ENCODE measurements at places on chromosomes 2 and 18.
A peak's percentile ranks its signal among the peaks of the same experiment; 100 is the strongest.

GRCh38 chr2:228853151-228853550 lies 417.9 kb downstream of the PID1 start:
- no peak for DNase-seq

DNA sequence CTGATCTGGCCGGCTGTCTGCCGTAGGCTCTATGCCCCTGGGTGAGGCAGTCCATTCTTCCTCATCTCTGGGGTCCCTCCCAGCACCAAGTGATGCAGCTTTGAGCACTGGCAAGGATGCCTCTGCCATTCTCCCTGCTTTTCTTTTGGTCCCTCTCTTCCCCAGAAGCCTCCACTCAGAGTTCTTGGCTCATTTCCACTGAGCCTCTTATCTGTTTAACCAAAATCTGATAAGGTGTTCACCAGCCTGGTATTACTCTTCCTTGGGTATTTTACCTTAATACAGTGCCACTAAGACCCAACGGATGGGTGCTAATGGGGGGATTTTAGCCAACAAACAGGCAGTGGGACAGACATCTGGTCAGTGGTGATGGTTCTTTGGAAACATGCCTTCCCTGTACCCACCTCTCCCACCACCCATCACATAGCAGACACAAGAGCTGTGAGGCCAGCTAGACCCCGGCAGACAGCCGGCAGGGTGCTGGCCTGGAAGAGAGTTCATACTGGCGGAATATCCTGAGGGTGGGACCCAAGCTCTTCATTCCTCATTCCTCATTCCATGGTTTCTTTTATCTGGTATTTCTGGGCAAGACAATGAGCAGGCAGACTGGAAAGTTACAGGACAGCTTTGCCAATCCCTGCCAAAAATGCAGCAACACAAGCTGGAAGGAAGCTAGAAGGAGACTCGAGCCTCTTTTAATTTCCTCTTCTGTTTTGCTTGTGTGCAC lies 34.6 kb downstream of the ZBTB7C start:
- no peak for DNase-seq

DNA sequence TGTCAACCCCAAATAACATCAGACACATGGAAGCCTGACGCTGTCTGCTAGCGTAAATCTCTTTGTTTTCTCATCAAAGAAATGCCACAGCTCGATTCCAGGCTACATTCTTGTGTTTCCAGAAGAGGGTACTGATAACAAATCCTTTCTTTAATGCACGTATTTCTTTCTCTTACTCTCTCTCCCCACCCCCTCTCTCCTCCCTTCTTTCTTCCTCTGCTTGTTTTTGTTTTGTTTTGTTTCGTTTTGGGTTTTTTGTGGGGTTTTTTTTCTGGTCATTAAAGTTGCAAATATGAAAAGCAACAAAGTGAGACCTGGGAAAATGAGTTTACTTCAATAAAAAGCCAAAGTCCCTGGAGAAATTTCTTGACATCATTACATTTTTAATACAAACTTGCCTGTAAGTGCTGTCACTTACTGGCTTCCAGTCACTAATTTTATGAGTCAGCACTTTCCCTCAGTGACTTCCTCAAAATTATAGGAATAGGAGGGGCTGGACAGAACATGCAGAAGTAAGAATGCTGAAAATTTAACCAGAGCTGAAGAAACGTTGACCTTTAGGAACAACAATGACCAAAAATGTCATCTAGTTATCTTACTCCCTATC lies 106.7 kb upstream of the NABP1 start:
- peak; percentile 65 for DNase-seq

DNA sequence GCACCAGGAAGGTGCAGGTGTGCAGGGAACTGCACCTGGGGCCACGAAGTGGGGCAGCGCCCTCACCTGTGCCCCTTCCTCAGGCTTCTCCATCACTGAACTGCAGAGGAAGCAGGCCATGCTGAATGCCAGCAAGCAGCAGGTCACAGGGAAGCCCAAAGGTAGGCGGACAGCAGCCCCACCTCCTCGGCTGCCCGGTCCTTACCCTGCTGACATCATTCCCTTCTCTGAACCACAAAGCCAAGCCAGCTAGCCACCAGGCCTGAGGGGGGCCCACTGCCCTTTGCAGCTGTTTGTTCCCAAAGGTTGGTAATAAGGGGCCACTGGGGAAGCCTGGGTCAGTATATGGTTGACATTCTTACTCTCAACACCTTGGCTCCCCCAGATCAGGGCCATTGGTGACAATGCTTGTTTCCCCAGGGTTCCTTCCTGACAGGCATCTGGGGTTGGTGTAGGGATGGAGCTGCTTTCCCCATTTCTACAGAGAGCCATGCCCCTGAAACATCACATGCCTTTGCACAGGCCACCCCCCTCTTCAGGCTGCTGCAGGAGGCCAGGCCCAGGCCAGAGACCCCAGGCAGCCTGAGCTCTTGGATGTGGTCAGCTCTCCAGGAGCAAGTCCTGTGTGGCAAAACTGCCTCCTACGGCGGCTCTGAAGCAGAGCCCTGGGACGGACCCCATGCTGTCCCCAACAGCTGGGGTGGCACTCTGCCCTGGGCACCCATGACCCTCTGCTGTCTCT lies 47.8 kb downstream of the FAM168B start:
- DNase-seq, result no peak

GRCh38 chr2:43155851-43156411 lies 70.5 kb downstream of the ZFP36L2 start:
- DNase-seq, result no peak

- no peak for DNase-seq
Observed at GRCh38 chr2:147165697-147166382, 679.0 kb upstream of the ACVR2A start.

DNA sequence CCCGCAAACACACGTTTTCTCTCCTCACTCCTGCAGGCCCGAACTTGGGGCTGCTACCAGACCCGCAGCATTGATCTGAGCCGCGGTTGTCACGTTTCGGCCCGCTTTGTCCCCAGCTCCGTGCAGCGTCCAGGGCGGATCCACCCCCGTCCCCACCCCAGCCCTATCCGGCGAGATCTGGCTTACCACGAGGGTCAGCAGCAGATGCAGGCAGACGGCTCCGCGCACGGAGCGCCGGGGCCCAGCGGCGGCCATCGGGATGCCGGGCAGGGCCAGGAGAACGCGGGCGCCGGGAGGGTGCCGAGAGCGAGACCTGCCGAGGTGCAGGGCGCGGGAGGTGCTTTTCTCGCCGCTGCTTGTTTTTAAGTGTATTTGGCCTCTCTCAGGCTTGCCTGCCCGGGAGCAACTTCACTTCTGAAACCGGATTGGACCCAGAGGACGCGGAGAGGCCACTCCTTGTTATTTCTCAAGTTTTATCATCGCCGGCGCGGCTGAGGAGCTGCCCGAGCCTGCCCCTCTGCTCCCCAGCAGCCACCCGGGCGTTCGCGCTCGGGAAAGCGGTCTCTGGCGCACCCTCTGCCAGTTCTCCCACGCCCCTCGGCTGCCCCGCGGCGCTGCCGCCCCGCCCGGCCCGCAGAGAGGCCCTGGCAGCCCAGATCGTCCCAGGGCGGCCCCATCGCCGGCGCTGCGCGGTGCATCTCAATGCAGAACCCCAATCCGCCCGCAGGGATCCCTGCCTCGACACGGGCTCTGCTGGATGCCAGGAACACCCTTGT lies at the start of gene DSC3:
Gene DSC3, minus strand, starts transcription at position 337 of the 776 bp plus-strand sequence. Its CDS starts 82 bp downstream, at position 255.
- DNase-seq, result peak; percentile 19

GRCh38 chr2:231597014-231597611 lies 4.4 kb downstream of the TEX44 start:
- DNase-seq, result no peak

- DNase-seq, result no peak
Observed at GRCh38 chr2:161947406-161947805, 126.6 kb downstream of the DPP4 start.

DNA sequence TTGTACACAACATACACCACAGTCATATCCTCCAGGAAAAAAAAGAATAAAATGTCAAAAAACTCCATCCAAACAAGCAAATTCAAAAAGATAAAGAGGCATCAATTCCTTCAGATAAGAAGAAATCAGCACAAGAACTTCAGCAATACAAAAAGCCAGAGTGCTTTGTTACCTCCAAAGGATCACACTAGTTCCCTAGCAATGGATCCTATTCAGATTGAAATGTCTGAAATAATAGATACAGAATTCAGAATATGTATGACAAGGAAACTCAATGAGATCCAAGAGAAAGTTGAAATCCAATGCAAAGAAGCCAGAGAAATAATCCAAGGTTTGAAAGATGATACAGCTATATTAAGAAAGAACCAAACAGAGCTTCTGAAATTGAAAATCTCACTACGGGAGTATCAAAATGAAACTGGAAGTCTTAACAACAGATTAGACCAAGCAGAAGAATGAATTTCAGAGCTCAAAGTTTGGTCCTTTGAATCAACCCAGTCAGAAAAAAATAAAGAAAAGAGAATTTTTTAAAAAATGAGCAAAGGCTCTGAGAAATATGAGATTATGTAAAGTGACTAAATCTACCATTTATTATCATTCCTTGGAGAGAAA lies 80.6 kb downstream of the TRABD2A start:
- DNase-seq, result no peak

- no peak for DNase-seq
Observed at GRCh38 chr2:15874854-15875804, 65.2 kb upstream of the MYCN start.

DNA sequence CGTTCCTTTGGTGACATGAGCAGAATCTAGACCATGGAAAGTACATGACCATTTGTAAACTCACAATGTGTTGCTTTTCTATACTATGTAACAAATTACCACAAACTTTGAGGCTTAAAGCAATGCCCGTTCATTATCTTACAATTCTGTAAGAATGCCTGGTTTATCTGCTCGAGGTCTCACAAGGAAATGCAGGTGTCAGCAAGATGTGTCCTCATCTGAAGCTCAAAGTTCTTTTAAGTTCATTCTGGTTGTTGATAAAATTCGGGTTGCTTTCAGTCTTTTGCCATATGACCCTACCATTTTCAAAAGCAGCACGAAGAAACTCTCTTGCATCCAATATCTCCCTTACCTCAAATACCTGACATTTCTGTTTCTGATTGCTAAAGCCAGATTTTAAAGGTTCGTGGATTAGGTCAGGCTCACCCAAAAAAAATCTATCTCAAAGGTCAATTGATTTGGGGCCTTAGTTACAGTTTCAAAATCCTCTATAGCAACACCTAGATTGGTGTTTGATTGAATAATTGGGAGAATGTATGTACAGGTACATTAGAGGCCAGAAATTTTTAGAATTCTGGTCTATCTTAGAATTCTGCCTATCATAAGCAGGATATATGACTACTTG lies 125.9 kb downstream of the TMEM131 start:
- no peak for DNase-seq

GRCh38 chr18:44981121-44981520 lies 300.4 kb downstream of the SETBP1 start:
- no peak for DNase-seq

- DNase-seq, result no peak
Observed at GRCh38 chr2:59047373-59047995, 806.4 kb upstream of the FANCL start.

DNA sequence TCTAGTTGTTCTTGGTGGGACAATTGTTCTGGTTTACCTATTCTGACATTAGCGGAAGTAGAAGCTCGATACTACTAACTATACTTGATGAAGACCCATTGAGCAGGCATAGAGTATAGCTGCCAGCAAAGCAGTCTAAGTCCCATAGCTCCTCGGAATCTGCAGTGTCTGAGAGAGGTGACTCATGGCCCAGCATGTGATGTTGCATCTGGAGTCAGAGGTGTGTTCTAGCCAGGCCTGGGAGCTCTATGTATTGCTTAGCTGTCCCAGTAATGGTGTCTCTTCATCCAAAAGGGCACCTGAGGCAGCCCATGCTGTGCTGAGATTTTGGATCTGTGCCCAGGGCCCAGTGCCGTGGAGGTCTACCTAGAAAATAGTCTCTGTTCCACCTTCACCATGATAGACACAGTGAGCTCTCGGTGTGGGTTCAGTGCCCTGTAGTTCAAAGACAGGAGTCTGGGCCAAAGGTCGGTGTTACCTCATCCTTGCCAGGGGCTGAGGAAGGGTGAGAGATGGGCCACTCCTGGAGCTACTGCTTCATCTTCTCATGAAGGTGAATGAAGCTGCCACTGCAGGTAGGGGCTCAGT lies 47.3 kb downstream of the MEX3C start:
- DNase-seq, result no peak

GRCh38 chr2:143142598-143142997 lies 13.4 kb downstream of the ARHGAP15 start:
- no peak for DNase-seq

GRCh38 chr2:3177891-3178577 lies 199.6 kb downstream of the EIPR1 start:
- no peak for DNase-seq

DNA sequence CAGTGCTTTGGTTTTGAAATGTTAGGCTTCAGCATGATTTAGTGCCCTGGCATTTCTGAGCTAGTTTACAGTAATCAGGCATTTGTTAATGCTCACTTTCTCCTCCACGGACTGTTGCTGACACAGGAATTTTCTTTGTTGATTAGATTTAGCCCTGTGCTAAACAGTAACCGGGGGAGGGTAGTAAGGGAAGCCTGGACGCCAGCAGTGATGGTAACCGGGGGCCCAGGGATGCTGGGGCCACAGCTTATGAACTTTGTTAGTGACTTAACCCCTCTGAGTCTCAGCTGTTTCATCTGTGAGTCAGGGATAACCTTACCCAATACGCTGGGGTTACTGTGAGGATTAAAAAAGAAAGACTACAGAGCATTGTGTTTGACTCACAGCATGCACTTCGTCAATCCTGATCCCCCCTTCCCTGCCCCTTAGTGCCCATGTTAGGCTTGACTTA lies 33.5 kb downstream of the KLHL29 start:
- DNase-seq, result no peak

DNA sequence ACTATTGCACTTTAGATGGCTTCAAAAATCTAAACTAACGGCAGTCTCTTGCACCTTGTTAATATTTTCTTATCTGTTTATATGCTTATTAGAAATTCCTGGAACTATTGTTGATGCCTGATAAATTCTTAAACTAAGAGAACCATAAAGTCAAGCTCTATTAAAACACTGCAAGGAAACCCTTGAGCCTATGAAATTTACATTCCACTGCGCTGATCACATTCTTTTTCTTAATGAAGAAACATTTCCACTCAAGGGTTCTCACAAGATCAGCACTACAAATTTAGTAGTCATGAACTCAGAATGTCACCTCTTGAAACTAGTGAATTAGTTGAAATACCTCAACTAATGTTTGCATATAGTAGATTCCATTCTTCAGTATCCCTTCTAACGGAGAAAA lies 331.8 kb upstream of the SLC8A1 start:
- no peak for DNase-seq
